CD8-positive, alpha-beta T cell (primary cell): ENCODE measurements at places on chromosomes 4 and X.

- DNase-seq, result no peak
These were observed 312.1 kb upstream of the GATB start for GRCh38 chr4:152072906-152073305.

GRCh38 chrX:142251680-142252079 lies 46.6 kb upstream of the MAGEC2 start:
- no peak for DNase-seq

DNA sequence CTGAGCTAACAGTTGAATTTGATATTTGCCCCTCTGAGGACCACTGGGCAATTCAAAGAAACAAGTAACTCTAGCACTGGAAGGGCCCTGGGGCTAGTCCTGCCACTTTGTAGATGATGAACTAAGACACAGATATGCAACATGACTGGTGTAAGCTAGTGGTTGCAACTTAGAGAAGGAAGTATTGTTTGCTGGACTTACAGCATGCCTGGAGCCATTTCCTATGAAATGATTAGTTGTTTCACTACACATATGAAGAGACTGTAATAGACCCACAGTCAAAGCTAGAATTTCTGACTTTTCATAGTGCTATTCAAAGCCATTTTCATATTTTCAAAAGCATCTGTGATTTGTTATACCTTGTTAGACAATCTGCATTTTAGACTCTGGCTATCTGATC lies 96.2 kb downstream of the TSPAN7 start:
- DNase-seq, result no peak

DNA sequence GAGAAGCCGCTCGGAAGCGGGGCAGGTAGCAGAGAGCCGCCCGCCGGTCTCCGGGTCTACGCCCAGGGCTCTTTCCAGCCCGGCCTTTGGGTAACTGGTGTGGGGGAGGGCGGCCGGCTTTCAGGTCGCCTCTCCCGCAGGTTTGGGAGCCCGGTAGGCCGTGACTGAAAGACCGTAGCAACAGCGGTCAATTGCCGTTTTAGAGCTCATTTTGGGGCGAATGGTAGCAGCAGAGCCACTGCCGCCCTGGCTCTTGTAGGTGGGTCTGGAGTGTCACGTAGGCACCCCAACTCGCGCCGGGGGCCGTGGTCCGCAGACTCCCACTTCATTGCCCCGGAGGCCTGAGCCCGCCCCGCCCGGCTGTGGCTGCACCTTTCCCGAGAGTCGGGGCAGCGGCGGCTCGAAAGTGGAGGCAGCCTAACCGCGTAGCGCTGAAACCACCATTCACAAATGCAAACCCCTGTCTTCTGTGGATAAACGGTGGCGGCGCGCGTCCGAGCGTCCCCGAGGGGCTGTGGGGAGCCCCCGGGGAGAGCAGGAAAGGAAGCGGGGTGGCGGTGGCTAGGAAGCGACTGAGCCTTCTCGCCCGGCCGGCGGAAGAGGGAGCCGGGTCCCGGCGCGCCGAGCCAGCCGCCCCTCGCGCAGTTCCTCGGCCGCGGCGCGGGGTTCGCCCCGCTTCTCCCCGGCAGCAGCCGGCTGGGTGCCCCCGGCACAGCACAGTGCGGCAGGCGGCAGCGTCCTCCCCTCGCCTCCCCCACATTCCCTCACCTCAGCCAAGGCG lies 2185.1 kb upstream of the TENM3 start:
- no peak for DNase-seq

DNA sequence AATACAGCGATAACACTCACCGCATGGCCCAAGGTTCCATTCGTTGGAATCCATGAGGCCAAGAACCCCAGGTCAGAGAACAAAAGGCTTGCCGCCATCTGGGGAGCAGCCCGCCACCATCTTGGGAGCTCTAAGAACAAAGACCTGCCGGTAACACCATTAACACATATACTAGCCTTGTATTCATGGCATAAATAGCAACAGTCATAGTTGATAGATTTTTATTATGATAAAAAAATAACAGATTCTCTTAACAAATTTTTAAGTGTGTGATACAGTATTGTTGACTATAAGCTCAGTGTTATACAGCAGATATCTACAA lies 309.4 kb downstream of the GLUD2 start:
- DNase-seq, result no peak

DNA sequence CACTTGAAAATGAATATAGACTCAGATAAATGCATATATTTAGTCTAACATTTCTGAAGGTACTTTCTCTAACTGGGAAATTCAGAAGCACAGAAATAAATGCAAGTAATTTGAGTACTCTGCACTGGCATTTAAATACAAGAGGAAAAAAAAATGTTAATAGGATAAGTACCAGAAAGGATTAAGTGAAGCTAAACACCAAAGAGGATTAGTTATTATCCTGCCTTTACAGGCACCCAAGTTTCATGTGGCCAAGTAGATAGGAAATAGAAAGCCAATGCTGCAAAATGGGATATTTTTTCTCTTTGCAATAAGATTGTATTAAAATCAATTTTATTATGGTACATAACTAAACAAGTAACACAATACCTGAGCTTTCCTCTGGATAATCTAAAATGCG lies 762.5 kb downstream of the PCDH7 start:
- DNase-seq, result no peak

DNA sequence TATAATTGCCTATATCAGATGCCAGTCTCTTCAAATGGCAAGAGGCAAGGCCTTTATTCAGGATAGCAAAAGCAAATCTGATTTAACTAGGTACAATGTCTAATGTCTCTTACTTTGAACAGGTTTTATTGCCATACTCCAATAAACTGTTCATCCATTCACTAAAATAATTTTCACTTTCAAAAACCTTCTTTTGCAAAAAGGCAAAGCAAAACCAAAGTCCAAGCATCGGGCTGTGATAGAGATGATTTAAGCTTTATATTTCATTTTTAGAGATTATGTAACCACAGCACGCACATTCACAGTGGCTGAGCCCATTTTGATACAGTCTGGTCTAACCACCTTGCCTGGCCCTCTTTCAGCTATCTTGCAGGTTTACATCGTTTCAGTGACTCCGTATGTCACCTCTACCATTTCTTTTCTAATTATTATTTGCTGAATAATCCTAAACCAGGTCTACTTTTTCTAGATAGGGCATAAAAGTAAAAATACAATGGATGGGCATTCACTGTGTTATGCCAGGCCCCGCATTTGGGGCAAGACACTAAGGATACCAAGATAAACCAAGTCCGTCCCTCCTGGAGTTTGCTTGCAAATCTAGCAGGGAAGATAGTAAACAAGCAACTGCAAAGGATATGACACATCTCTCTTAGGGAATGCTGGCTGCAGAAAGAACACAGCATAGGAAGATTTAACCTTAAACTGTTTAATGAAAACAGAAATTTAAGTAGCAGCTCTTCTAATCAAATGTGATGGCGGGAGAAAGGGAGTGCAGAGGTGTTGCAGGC lies 1.8 kb downstream of the CASP3 start:
- no peak for DNase-seq

DNA sequence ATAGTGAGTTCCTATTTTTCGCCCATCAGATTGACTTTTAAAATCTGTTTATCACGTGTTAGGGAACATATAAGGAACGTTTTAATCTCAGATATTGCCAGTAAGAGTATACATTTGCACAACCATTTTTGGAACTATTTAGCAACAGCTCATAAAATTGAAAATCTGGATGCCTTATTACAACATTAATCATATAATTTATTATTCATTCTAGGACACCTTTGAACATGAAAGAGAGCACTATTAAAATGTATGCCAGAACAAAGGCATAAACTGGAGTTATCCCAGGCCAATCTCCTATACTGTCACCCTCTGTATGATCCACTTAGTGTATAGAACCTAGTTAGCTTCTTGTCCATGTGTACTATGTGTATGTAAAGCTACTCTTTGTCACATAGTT lies 579.0 kb upstream of the MAGEB2 start:
- no peak for DNase-seq

DNA sequence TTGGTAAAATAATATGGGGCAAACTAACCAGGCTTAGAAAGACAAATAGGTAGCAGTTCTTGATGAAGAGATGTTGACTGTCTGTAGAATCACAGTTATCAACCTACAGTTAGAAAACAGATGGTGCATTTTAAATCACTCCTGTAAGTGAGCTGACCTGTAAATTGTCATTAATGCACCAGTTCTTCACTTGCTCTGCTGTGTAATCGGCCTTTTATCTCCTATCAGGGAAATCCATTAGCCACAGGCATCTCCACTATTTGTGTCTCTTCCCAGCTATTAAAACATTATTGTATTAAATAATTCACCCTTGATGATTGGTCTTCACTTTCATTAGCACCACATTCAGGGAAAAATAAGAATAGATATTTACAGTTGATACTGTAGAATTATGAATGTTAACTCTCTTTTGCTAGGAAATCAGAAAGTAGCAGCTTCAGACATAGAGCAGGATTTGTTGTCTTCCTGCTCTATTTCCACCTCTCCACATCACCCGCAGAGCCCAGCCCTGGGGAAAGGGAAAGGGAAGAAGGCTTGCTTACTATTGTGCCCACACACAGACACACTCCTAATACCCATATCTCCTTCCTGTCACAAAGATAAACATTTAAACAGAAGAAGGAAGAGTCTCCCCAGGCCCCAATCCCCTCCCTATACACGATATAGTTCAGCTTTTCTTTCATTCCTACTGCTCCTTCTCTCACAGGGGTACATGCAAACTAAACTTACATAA lies 97.1 kb downstream of the REELD1 start:
- no peak for DNase-seq

GRCh38 chr4:36785973-36786372 lies 458.6 kb upstream of the NWD2 start:
- DNase-seq, result no peak

DNA sequence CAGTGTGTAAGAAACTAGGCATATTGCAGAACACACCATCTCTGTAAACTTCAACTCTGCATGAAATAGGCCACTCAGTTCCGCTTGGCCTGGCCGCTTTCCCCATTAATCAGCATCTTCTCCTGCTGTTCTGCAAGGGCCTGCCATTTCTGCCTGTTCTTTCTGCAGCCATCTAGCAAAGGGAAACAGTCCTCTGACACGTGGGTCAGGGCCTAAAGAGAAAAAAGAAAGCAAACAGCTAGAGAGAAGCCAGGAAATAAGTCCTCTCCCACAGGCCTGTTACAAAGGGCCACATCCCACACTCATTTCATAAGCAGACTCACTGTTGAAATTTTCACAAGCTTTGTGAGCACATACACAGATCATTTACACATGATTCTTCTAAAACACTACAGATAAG lies 130.1 kb downstream of the PDE5A start:
- no peak for DNase-seq

DNA sequence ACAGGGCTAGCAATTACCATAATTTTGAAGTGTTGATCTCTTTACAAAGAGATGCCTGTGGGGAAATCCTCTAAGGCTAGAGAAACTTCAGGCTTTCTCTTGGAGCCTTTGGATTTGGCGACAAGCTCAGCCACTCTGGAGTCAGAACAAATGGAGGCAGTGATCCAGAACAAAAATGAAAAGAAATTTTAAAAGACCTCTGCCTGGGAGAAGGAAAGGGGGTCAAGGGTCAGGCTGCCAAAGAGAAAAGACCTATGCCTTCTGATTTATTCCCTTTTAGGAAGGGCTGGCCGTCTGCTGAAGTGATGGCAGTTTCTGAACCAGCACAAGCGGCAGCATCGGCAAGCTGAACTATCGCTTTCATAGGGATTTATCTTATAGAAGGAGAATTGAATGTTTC lies 140.8 kb upstream of the SFRP2 start:
- no peak for DNase-seq

DNA sequence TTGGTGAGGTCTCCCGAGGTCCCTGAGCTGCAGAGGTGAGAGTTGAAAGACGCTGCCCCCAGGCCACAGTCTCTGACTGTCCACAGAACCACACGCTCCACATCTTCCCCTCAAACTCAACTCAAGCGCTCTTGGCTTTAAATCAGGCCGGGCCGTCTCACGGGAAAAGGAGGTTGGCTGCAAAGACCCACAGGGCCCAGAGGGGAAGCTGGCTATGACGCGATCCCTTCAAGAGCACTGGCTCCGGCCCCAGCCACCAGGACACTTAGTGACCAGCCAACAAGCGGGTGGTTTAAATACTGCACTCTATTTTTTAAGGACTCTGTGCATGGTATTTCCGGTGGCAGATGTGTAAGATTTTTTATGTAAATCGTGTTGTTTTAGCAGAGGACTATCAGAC lies 19.9 kb downstream of the LRPAP1 start:
- DNase-seq, result no peak

DNA sequence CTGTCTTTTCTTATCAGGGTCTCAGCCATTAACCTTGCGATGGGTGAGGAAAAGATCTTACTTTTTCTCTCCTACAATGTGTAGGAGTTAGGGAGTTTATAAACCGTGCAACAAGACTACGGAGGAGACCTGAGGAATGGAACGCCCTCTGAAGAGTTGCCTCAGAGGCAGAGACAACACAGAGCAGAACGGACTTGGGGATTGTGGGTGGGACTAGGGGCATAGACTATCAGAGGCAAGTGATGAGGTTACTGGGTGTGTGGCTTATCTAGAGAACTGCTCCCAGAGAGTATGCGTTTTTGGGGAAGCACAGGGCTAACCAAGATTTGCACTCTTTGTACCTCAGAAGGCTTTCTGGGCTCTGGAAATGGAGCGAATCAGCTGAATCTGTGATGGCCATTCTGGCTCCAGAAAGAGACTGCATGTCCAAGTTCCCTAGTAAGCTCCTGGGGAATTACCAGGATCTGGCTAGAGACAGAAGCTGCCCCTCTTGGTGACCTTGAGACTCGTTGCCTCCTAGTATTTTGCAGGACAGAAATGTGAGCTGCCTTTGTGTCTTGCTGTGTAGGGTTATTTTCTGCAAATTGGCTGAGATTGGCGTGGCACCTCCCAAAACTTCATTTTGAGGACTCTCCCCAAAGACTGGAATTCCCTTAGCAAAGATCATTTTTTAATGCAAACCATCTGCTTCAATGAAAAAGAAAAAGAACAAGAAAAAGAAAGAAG lies 118.9 kb downstream of the ARSF start:
- no peak for DNase-seq

- DNase-seq, result no peak
These were observed 30.4 kb downstream of the TBC1D14 start for GRCh38 chr4:6939761-6940743.

- no peak for DNase-seq
These were observed 17.5 kb downstream of the FAM184B start for GRCh38 chr4:17763931-17764330.

DNA sequence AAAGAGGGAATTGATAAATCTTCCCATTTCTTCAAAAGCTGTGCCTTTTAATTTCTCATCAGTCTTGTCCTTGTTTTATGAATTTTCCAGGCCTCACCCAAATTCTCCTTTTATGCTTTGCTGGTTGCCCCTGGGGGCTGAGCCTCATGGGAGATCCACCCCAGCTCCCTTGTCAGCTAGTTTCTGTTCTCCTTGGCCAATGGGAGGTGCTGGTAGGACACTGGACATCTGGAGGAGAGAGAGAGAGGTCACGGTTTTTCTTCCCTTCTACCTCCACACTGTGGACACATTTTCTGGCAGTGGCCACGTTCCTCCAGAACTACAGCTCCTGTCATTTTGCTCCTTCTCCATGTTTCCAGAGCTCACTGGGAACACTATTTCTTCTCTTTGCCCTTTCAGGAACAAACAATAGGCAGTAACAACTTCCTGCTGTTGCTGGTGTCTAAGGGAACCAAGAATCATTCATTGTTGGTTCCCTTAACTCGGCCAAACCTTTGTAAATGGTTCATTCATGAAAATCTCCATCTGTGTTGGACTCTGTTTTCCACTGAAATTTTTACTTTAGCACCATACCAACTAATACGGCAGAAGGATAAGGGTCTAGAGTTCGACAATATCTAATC lies 334.5 kb downstream of the GPAT3 start:
- no peak for DNase-seq
